Suprapubic skin (tissue), 4 donors: ENCODE measurements at places on chromosomes 1 and 21. TPM values are rescaled to one million over a fixed set of nuclear protein-coding genes. Genes with fewer than 3 reads are reported as not detected.

DNA sequence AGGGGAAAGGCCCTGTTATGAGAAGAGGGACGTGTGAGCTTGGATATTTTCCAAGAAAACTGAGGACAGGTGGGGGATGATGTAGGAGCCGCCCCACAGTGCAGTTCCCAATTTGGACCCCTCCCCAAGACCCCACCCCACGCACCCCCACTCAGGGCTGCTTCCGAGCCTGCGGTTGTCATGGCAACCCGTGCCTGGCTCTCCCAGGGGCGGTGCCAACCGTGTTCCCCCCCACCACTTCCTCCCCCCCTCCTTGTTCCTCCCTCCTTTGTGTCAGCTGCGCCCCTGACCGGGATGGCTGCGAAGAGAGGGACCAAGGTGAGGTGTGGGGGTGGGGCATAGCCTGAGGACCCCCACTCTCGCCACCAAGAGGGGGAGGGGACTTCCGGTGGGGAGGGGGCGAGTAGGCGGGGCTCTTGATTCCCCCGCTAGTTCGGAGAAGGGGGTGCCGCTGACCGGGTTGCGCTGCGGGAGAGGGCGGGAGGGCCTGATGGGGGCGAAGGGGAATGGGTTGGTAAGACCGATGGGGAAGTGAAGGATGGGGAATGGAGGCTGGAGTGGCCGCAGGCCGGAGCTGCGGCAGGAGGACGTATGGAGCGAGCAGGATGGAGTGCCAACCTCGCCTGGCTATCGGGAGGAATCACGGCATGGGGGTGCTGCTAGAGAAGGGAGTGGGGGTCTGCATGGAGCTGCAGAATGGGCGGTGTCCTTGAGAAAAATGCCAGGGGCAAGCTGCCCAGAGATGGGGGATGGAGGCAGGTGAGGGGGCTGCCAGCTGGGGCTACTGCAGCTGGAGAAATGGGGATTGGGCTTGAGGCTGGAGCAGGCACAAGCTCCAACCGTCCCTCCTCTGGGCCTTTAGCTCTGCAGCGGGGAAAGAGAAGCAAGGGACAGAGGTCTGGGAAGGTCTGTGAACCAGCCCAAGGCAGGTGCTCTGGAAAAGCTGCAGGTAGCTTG, 953 bp downstream of the TRIM46 start:
- peaks cover 41% of the 10 kb centered on the region for H3K4me1 ChIP-seq
- peak overlapping the region; percentile 89 for H3K4me3 ChIP-seq
- H3K36me3 ChIP-seq, result peaks cover 11% of the 10 kb centered on the region
- H3K27ac ChIP-seq, result no peak overlapping the region

GRCh38 chr1:171784784-171785183, 3.3 kb downstream of the METTL13 start:
- H3K36me3 ChIP-seq, result peaks cover 57% of the 10 kb centered on the region
- no peak overlapping the region for H3K27ac ChIP-seq
- no peak for DNase-seq
- H3K4me1 ChIP-seq, result peaks cover 43% of the 10 kb centered on the region
- no peaks in the 10 kb centered on the region for H3K27me3 ChIP-seq

- peak overlapping the region; percentile 8 for H3K27ac ChIP-seq
- H3K27me3 ChIP-seq, result no peaks in the 10 kb centered on the region
- H3K36me3 ChIP-seq, result no peaks in the 10 kb centered on the region
- peaks cover 19% of the 10 kb centered on the region for H3K4me1 ChIP-seq
- DNase-seq, result no peak
- H3K4me3 ChIP-seq, result no peak overlapping the region
Measured at GRCh38 chr1:223827193-223827663, 18.5 kb downstream of the TP53BP2 start.

DNA sequence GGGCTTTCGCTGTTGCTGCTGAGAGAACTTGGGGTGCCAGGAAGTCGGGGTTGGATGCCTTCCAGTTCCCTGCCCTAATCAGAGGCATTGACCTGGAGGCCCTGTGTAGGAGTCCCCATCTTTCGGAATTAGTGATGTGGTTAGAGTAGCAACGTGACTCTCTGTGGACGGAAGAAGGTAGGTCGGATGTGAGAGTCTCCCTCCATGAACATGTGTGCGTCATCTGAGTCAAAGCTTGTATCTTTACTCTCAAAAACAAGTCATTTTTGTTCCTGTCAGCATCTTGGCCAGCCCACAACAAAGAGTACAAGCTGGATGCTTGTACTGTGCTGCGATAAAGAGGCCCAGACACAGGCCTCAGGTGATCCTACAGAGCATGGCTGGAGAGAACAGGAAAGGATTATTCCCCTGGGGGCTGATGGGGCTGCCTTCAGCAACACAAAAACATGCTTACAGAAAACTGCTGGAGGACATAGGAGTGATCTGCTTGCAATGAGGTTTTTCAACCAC, 31.0 kb upstream of the IL10 start:
- no peaks in the 10 kb centered on the region for H3K36me3 ChIP-seq
- no peak for DNase-seq
- no peak overlapping the region for H3K27ac ChIP-seq
- H3K4me1 ChIP-seq, result no peaks in the 10 kb centered on the region
- H3K4me3 ChIP-seq, result no peak overlapping the region
- H3K27me3 ChIP-seq, result no peaks in the 10 kb centered on the region

DNA sequence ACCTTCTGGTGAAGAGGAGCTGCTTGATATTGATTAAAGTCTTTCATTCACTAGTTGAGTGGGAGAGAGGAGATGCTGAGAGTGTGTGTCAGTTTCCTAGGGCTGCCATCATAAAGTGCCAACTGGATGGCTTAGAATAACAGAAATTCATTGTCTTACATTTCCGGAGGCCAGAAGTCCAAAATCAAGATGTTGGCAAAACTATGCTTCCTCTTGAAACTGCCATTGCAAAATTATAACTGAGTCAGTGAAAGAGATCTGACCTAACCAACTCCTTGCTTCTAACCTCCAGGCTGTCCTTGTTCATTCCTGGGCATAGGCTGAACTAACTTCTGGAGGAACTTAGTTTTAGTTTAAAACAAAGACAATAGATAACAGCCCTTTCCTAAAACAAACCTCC, 47.1 kb downstream of the PTGS2 start:
- no peaks in the 10 kb centered on the region for H3K36me3 ChIP-seq
- DNase-seq, result no peak
- no peaks in the 10 kb centered on the region for H3K27me3 ChIP-seq
- no peak overlapping the region for H3K4me3 ChIP-seq
- H3K27ac ChIP-seq, result no peak overlapping the region

- H3K27ac ChIP-seq, result no peak overlapping the region
- H3K4me3 ChIP-seq, result no peak overlapping the region
- no peak for DNase-seq
- H3K27me3 ChIP-seq, result no peaks in the 10 kb centered on the region
Measured at GRCh38 chr1:234849832-234850231, 239.9 kb upstream of the IRF2BP2 start.

CMPK1 gene
- total RNA-seq, result 69.4 TPM

RORC gene
- total RNA-seq, result 36.8 TPM

CGN gene
- total RNA-seq, result 38.5 TPM

SYCP1 gene
- not detected for total RNA-seq

TRPM2 gene
- 3.4 TPM for total RNA-seq

APCS gene
- total RNA-seq, result not detected
